Stimulated activated CD8-positive, alpha-beta memory T cell treated with anti-CD3 and anti-CD28 coated beads, Interleukin-4, amount 100 ng/mL, for 24 hours (primary cell): ENCODE measurements at places on chromosomes 2 and 18.

- no peak for DNase-seq
These were observed 70.7 kb downstream of the EMX1 start for GRCh38 chr2:72988041-72988440.

DNA sequence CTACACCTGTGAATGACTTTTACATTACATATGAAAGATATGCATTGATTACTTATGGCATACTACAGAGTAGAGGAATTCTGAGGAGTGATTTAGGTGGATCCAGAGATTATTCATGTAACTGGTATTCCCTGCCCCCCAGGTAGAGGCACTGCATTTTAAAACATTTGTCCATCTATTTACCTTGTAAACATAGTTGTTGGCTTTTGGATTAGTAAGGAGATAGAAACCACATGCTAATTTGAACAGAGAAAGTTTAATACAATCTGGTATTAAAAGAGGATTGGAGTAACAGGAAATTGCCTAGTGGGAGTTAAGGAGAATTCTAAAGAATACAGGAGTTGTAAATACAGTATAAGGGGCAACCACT, 15.9 kb downstream of the GALNT3 start:
- DNase-seq, result no peak

DNA sequence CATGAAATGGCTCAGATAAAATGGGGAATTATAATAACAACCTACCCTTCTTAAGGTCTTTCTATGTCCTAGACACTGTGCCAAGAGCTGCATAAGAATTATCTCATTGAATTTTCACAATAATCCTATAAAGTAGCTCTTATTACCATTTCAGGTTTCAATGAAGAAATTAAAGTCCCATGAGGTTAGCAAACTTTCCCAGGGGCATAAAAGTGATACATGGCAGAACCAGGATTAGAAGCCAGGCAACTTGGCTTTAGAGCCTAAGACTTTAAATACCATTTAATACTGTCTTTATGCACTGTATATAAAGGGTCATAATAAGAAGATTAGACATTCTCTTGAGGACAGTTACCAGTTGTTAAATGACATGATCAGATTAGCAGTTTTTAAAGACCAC, 130.1 kb downstream of the GCA start:
- DNase-seq, result no peak

- no peak for DNase-seq
These were observed 8.6 kb upstream of the ANO7 start for GRCh38 chr2:241179899-241180298.

GRCh38 chr2:68423966-68424650, 43.0 kb downstream of the FBXO48 start:
- DNase-seq, result no peak

DNA sequence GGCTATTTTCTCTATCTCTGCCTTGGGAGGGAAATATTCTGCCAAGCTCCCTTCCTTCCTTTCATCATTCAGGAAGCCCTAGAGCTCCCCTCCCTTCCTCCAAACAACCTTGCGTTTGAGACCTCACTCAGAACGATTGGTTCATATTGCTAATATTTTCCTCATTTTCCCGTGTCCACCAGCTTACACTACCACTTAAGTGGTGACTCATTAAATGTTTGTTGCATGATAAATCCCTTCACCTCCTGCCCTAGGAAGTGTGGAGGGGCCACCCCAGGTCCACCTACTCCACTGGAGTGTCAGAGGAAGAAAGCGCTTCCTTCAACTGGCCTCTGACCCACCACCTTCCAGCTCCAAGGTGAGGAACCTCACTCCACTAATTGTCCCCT, 2.3 kb upstream of the LPIN2 start:
- DNase-seq, result no peak

- no peak for DNase-seq
These were observed 152.5 kb downstream of the TSN start for GRCh38 chr2:121907928-121908327.

GRCh38 chr2:112474844-112475486, 7.0 kb upstream of the TTL start:
- DNase-seq, result no peak
